ENCODE measurements at places on chromosomes 1 and 21.

- no peak for DNase-seq
Measured at GRCh38 chr1:79745929-79746328, 739.4 kb upstream of the ADGRL4 start.

- no peak for DNase-seq
Measured at GRCh38 chr1:85344256-85344694, 67.8 kb upstream of the BCL10 start.

GRCh38 chr1:116754198-116754977, at the start of gene CD2:
Gene CD2, plus strand, starts transcription at chr1:116754430. Its CDS starts 63 bp downstream, at chr1:116754493.
- DNase-seq, result no peak

DNA sequence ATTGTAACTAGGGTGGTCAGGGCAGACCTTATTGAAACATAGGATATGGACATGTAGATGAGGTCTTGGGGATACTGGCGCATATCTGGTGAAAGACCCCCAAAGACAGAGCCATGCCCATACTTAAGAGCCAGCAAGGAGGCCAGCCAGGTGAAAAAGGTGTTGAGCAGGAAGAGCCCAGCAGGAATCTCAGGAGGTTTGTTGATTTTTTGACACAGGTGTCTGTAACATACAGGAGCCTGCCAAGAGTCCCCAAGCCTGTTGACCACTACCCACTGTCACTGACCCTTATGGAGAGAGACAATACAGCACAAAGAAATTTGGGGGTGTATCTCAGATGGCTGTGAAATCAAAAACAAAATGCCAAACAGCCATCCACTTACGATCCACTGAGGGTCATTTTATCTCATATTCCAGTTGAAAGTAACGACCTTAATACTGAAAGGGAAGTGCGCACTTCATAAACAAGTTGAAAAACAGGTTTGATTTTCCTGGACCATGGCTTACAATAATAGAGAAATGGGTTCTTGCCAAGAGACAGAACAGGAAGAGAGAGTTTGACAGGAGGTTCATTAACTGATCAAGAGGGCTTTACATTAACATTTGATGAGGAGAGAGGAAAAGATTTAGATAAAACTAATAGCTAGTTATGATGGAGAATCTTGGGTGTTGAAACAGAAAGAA, 163.6 kb downstream of the GLUL start:
- no peak for DNase-seq

DNA sequence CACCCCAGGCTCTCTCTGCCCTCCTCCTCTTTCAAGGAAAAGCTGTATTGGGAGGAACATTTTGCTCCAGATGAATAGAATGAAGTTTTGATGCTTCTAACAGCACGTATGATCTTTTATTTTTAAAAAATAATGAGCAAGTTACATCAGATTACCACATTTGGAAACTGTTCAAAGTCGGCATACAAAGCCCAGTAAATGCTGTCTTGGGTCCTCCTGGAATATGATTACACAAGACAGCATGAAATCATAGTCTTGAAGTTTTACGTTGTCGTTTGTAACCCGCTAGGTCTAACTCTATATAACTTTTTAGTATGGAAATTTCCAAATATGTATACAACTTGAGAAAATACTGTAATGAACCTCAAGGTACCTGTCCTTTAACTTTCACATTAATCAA, 385.6 kb downstream of the HLX start:
- DNase-seq, result no peak

- no peak for DNase-seq
Measured at GRCh38 chr21:46048926-46049889, 48.7 kb upstream of the COL6A2 start.

Data from NT2/D1 (cell line).